ENCODE measurements at places on chromosomes 12 and 14.
A peak's percentile ranks its signal among the peaks of the same experiment; 100 is the strongest.

GRCh38 chr14:24605435-24606190, 3.9 kb downstream of the GZMH start:
- no peak for DNase-seq

- DNase-seq: no peak
These were observed 35.4 kb upstream of the EIF5 start for GRCh38 chr14:103298620-103299019.

DNA sequence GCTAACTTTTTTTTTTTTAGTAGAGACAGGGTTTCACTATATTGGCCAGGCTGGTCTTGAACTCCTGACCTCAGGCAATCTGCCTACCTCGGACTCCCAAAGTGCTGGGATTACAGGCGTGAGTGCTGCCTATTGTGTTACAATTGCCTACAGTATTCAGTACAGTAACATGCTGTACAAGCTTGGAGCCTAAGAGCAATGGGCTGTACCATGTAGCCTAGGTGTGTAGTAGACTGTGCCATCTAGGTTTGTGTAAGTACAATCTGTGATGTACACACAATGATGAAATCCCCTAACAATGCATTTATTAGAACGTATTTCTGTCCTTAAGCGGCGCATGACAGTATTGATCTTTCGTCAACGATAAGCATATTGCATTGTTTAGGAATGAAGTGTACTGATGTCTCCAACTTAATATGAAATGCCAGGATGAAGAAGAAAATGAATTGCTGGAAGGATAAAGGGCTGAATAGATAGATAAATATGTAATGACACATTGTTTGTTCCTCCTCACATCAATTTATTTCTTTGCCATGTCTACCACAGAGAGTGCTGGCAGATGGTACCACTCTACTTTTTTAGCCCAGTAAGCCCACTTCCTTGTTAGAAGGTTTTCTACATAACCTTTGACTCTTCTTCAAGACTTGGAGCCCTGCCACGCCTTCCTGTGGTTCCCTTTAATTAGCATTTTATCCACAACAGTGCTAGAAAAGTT, 467.5 kb downstream of the VRK1 start:
- DNase-seq: peak; percentile 6

DNA sequence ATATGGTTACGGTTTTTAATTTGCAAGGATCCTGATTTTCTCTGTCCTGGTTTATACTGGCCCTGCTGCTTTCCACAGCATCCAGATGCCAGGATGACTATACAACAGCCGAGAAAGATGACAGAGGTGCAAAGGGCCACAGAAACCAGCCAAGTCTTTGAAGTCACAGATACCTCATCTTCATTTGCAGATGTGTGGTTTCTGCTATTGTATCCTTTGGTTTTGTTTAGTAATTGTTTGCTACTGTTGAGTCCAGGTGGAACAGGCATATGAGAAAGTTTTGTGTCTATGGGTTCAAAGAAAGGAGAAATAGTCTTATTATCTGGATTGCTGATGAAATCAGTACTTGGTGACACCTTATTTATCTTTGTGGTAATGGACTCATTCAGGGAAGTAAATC, 17.3 kb upstream of the KLHL42 start:
- DNase-seq: no peak

Measured in fibroblast of skin of abdomen (primary cell).